DMS53 (cell line): ENCODE measurements at places on chromosomes 11 and 22.
A peak's percentile ranks its signal among the peaks of the same experiment; 100 is the strongest.

- no peak for DNase-seq
Measured at GRCh38 chr22:31945971-31946680, 1.8 kb downstream of the YWHAH start.

GRCh38 chr22:35634943-35635540 lies 13.2 kb upstream of the APOL6 start:
- peak; percentile 1 for DNase-seq

- DNase-seq: peak; percentile 95
Measured at GRCh38 chr22:46660604-46661201, 40.5 kb downstream of the GRAMD4 start.

DNA sequence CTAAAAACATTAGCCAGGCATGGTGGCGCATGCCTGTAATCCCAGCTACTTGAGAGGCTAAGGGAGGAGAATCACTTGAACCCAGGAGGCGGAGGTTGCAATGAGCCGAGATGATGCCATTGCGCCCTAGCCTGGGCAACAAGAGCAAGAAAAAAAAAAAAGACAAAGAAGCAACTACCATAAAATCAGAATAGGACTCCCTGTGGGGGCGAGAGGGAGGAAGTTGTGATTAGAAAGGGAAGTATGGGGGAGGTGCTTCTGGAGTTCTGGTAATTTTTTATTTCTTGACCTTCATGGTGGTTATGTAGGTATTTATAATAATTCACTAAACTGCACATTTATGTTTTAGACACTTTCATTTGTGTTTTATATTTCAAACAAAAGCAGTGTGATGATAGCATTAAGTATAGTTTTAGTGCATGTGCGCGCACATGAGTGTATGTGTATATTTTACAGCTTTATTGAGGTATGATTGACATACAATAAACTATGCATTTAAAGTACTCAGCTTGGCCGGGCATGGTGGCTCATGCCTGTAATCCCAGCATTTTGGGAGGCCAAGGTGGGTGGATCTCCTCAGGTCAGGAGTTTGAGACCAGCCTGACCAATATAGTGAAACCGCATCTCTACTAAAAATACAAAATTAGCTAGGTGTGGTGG lies 43.5 kb downstream of the SIK2 start:
- DNase-seq: no peak

DNA sequence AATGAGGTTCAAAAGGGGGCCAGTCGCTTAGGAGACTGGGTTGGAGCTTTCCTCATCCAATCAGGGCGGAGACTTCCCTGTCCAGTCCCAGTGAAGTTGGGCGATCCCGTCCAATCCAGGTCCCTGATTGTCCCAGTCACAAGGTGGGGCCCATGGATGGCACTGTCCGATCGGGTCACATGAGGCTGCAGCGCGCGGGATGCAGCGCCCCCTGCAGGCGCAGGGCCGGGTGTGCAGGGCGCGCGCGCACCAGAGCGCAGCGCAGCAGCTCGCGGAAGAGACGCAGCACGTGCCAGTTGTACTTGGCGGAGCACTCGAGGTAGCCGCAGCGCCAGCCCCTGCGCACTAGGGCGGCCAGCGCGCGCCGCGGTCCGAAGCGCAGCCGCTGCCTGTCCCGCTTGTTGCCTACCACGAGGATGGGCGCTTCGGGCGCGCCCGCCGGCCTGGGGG lies 2.3 kb downstream of the RASL10A start:
- DNase-seq: peak; percentile 80

- no peak for DNase-seq
Measured at GRCh38 chr11:36162006-36162882, 127.0 kb downstream of the COMMD9 start.

- DNase-seq: no peak
Measured at GRCh38 chr11:32527261-32528175, 56.1 kb upstream of the EIF3M start.

GRCh38 chr11:64276653-64277431 lies 7.6 kb downstream of the BAD start:
- no peak for DNase-seq
